Dorsolateral prefrontal cortex (tissue), 122 donors: ENCODE measurements at places on chromosomes 7 and 10.

GRCh38 chr10:131071721-131072120 is 239.8 kb downstream of the TCERG1L start:
- DNase-seq, result no peak

DNA sequence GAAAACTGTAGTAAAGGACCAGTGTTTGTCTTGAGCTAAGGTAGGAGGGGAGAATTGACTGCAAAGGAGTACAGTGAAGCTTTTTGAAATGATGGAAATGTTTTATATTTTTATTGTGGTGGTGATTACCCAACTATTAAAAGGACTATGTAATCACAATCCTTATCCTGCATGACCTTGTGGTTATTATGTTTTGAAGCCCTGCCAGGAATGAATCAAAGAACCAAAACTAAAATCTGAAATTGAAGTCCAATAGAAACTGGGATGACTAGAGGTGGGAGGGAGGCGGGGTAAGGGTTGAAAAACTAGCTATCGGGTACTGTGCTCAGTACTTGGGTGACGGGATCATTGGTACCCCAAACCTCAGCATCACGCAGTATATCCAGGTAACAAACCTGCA is 8.2 kb downstream of the CCDC7 start:
- DNase-seq, result no peak

DNA sequence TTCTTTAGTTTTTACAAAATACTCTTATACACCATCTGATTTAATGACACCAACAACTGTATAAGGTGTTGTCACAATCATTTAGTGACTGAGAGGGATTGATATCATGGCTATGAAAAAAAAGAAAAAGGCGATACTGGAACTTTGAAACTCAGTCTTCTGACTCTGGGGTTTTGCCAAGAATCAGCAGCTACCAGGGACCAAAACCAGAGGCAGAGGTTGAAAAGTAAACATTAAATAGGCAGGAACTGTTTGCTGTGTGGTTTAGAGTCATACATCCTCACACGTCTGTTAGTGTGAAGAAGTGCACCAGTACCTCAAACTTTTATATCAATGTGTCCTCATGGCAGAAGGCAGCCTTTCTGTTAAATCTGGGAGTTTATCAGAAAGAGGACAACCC is 19.9 kb upstream of the GGCT start:
- no peak for DNase-seq

DNA sequence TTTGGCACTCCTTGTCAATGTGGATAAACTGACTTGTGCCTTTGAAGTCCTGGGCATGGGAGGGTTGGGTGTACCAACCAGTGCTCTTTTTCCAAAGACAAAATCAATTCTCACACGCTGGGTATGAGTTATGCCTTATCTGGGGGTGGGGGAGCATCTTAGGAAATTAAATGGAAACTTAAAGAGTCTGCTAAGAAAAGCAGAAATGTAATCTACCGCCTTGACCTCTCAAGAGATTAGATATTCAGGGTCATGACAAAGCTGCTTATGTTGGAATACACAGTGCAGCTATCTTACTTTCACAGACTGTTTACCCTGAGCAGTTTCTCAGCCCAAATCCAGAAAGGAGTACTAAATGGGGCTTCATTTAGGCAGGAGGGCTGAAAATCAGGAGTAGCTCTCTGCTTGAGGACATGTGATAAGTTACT is 2.6 kb downstream of the MEST start:
- DNase-seq, result no peak

DNA sequence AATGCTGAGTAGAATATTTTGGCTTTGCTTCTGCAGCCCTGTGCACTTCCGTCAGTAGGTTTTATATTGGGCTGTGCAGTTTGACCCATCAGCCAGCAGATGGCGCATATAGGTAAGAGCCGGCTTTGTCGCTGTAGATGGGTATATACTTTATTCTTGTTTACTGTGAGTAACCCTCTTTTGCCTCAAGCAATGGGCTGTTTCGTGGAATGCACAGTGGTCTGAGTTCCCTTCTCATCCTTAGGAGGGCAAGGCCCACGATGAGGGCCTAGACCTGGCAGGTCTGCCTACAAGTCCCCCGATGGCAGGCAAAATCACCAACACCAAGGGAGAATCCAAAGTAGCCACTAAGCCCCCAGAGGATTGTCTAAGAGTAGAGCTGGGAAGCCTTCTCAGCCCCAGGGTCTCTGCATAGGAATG is 1002.9 kb upstream of the KCND2 start:
- DNase-seq, result peak; percentile 56

GRCh38 chr7:131231381-131232220 is 96.1 kb upstream of the MKLN1 start:
- no peak for DNase-seq

DNA sequence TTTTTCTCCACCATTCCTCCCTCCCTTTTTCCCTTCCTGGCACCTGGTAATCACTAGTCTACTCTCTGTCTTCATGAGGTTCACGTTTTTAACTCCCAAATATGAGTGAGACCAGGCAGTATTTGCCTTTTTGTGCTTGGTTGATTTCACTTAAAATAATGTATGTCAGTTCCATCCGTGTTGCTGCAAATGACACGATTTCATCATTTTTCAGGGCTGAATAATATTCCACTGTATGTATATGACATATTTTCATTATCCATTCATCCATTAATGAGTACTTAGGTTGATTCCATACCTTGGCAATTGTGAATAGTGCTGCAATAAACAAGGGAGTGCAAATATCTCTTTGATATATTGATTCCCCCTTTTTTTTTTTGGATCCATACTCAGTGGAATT is 25.8 kb downstream of the GALNT17 start:
- no peak for DNase-seq

DNA sequence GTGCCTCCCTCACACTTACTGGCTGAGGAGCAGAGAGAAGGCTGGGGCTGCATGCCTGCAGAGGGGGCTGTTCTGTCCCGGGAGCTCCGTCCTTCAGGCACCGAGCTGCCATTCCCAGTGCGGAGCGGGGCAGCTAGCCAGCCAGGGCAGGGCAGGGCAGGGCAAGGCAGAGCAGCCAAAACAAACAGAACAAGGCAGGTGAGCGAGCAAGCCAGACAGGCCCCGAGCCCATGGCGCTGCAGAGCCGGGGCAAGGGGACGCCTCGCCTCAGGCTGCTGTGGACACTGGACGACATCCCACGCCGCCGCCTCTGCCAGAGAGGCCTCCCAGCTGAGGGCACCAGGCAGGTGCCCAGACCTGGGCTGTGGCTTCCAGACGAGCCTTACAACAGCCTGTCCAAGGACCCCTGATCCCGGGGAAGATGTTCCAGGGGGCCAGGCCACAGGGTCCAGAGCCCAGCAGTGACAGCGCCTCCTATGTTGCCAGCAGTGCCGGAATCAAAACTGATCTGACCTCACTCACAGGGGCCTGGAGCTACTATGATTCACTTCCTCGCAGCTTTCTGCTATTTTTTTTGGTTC is 8.2 kb upstream of the NDST2 start:
- DNase-seq, result no peak

- no peak for DNase-seq
Observed at GRCh38 chr7:85774986-85775385, 588.1 kb upstream of the SEMA3D start.

- no peak for DNase-seq
Observed at GRCh38 chr10:17428351-17429097, 25.9 kb downstream of the ST8SIA6 start.

GRCh38 chr10:107565014-107565413 is 400.5 kb upstream of the SORCS1 start:
- no peak for DNase-seq
